SJCRH30 (cell line): ENCODE measurements at places on chromosomes 2 and 18.

DNA sequence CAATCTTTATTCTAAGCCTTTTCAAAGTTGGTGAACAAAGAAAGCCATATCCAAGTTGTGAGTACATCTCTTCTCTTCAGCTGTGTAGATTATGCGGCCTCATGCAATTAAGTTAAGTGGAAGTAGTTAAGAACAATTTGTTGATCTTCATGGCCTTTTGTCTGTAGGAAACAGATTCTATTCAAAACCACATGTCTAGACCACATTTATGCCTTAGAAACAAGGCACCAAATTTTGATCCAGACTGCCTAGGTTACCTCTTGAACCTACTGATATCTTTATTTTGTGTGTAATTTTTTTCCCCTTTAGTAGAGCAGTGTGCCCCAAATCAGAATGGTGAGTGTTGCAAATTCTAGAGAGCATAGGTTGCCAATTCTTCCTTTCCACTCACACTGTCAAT, 101.6 kb upstream of the CERS6 start:
- H3K27me3 ChIP-seq = no peaks in the 10 kb centered on the region
- H3K4me3 ChIP-seq = no peak overlapping the region
- H3K36me3 ChIP-seq = no peaks in the 10 kb centered on the region
- H3K27ac ChIP-seq = no peak overlapping the region

DNA sequence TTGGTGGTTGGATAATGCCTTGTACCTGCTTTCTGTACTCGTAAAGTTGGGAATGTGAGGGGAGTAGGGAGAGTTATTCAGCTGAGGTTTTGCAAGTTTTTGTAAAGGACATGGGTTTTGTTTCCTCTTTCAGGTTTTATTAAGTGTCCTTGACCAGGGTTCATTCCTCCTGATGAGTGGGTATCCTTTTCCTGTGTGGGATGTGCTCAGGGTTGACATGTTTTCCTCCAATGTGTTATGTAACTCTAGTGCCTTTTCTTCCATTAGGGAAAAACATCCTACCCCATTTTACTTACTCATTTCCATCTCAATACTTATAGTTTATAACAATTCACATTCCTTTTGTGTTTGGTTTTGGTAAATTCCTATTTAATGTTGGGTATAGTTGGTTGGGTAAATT, 48.4 kb downstream of the OTX1 start:
- no peak for DNase-seq
- no peak overlapping the region for H3K27ac ChIP-seq
- no peak overlapping the region for H3K4me3 ChIP-seq
- H3K4me1 ChIP-seq = no peaks in the 10 kb centered on the region
- no peaks in the 10 kb centered on the region for H3K36me3 ChIP-seq

- no peaks in the 10 kb centered on the region for H3K27me3 ChIP-seq
- H3K27ac ChIP-seq = no peak overlapping the region
- H3K4me1 ChIP-seq = no peaks in the 10 kb centered on the region
- H3K36me3 ChIP-seq = no peaks in the 10 kb centered on the region
Measured at GRCh38 chr2:155913356-155913755, 419.2 kb downstream of the NR4A2 start.

GRCh38 chr18:9017905-9018227, 84.6 kb upstream of the NDUFV2 start:
- H3K4me3 ChIP-seq = peak overlapping the region; percentile 55
- no peaks in the 10 kb centered on the region for H3K36me3 ChIP-seq
- no peak for DNase-seq
- H3K4me1 ChIP-seq = peaks cover 8% of the 10 kb centered on the region; the same call in 1 of the 2 replicates

DNA sequence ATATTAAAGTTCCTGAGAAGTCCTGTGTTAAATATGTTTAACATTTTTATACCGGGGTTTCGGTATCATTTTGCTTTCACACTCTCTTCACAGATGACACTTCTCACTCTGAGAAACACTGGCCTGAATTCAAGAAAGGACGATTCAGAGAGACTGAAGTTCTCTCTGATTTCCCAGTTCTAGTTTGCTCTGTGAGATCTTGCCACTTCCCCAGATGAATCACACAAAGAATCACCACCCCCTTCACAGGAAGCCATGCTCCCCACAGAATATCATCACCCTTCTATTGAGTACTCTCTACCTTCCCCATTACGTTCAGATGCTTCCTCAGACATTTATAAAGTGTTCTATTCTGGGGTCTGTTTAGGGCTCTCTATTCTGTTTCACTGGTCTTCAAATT, 16.1 kb upstream of the CD207 start:
- no peaks in the 10 kb centered on the region for H3K36me3 ChIP-seq
- no peak for DNase-seq
- H3K27ac ChIP-seq = no peak overlapping the region
- H3K27me3 ChIP-seq = no peaks in the 10 kb centered on the region
- H3K4me3 ChIP-seq = no peak overlapping the region
- no peaks in the 10 kb centered on the region for H3K4me1 ChIP-seq

GRCh38 chr2:216996279-216996845, 136.5 kb upstream of the TNP1 start:
- no peaks in the 10 kb centered on the region for H3K27me3 ChIP-seq
- no peak for DNase-seq
- no peak overlapping the region for H3K27ac ChIP-seq
- no peaks in the 10 kb centered on the region for H3K36me3 ChIP-seq
- no peak overlapping the region for H3K4me3 ChIP-seq

GRCh38 chr2:132268977-132269523, 107.3 kb upstream of the ANKRD30BL start:
- H3K4me1 ChIP-seq = no peaks in the 10 kb centered on the region
- H3K36me3 ChIP-seq = no peaks in the 10 kb centered on the region
- H3K27ac ChIP-seq = no peak overlapping the region

DNA sequence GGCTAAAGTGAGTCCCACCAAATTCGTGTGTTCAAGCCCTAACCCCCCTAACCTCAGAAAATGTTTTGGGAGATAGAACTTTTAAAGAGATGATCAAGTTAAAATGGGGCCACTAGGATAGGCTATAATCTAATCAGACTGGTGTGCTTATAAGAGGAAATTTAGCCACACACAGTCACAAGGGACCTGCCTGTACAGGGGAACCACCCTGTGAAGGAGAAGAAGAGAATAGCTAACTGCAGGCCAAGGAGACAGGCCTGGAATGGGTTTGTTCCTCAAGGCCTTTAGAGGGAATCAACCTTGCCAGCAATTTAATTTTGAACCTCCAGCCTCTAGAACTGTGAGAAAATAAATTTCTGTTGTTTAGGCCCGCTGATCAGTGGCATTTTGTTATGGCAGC, 36.0 kb upstream of the TANK start:
- H3K36me3 ChIP-seq = no peaks in the 10 kb centered on the region
- H3K4me3 ChIP-seq = no peak overlapping the region
- no peak overlapping the region for H3K27ac ChIP-seq
- no peaks in the 10 kb centered on the region for H3K27me3 ChIP-seq
- peaks cover 15% of the 10 kb centered on the region for H3K4me1 ChIP-seq

DNA sequence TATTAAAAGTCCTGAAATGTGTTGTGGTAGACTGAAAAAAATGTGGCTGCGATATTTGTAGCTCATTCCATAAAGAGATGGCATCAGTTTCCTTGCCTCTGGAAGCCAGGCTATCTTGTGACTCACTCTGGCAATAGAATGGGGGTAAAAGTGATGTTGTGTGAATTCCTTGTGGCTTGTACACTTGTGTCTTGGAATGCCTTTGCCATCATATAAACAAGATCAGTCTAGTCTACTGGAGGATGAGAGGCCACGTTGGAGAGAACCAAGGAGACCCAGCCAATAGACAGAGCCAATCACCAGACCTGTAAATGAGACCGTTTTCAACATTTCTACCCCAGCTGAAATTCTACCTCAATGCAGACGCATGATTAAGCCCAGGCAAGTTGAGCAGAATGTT, 254.1 kb downstream of the TRIB2 start:
- no peak overlapping the region for H3K4me3 ChIP-seq
- H3K36me3 ChIP-seq = no peaks in the 10 kb centered on the region
- H3K4me1 ChIP-seq = peaks cover 6% of the 10 kb centered on the region
- no peak overlapping the region for H3K27ac ChIP-seq
- peak; percentile 14 for DNase-seq

DNA sequence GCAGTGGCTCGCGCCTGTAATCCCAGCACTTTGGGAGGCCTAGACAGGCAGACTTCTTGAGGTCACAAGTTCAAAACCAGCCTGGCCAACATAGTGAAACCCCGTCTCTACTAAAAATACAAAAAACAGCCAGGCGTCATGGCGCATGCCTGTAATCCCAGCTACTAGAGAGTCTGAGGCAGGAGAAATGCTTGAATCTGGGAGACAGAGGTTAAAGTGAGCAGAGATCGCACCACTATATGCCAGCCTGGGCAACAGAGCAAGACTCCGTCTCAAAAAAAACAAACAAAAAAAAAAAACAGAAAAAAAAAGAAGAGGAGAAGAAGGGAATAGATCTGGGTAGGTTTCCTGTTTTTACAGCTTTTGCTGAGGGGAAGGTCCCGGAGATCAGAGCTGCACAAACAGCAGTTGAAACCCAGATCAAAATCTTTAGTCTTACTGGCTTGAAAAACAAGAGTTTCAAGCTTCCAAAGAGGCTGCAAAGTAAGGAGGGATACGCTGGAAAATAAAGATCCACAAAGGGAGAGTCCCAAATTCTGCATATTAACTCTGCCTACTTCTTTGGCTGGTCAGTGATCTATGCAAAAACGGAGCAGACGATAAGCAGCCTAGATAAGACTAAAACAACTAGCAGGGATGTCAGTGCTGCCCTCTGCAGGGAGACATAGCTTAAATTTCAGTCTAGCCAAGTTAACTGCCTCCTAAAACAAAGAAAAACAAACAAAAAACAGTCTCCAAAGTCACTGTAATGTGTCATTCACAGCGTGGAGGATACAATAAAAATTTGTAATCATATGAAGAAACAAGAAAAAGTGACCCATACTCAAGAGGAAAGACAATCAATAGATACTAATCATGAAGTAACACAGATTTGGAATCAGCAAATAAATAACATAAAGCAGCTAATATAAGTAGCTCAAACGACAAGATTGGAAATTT, 74.1 kb downstream of the TLK1 start:
- H3K36me3 ChIP-seq = no peaks in the 10 kb centered on the region
- no peaks in the 10 kb centered on the region for H3K4me1 ChIP-seq
- H3K4me3 ChIP-seq = no peak overlapping the region
- DNase-seq = peak; percentile 9

- H3K27ac ChIP-seq = no peak overlapping the region
- no peak for DNase-seq
- peaks cover 10% of the 10 kb centered on the region for H3K4me1 ChIP-seq
- H3K27me3 ChIP-seq = no peaks in the 10 kb centered on the region
Measured at GRCh38 chr2:207253666-207254345, 88.1 kb upstream of the KLF7 start.

GRCh38 chr2:11820650-11821049, 74.2 kb downstream of the LPIN1 start:
- H3K36me3 ChIP-seq = peaks cover 49% of the 10 kb centered on the region
- no peak overlapping the region for H3K27ac ChIP-seq
- no peak overlapping the region for H3K4me3 ChIP-seq
- no peak for DNase-seq

- no peak overlapping the region for H3K4me3 ChIP-seq
- DNase-seq = no peak
- H3K27ac ChIP-seq = no peak overlapping the region
Measured at GRCh38 chr2:42566025-42566424, 2.4 kb upstream of the MTA3 start.

DNA sequence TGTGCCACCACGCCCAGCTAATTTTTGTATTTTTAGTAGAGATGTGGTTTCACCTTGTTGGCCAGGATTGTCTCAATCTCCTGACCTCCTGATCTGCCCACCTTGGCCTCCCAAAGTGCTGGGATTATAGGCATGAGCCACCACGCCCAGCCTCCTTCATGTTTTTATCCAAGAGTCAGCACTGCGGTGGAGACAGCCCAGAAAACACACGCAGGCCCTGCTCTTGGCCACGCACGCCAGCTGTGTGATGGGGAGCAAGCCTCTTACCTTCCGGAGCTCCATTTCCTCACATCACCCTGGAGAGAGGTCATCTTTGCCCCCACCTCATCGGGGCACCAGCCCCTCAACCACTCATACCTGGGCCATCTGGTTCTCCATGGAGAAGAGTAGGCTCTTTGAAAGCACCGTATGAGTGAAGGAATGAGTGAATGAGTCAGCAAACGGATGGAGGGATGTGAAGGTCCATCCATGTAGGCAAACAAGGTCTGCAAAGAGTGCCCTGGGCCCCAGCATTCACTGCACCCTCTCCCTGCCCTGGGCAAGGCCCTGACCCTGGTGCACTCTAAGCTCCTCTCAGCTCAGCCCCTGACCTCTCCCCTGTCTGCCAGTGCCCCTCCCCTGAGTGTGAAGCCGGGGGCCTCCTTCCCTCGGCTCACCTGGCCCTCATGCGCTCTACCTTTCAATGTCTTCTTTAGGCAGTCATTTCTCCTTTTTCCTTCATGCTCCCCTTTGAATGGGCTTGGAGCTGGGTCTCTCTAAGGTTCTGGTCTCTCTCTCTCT, 7.4 kb downstream of the GYPC start:
- no peaks in the 10 kb centered on the region for H3K36me3 ChIP-seq
- DNase-seq = no peak
- H3K4me1 ChIP-seq = peaks cover 13% of the 10 kb centered on the region
- H3K27ac ChIP-seq = no peak overlapping the region
- H3K27me3 ChIP-seq = no peaks in the 10 kb centered on the region

GRCh38 chr2:106745468-106745867, 140.5 kb downstream of the ST6GAL2 start:
- DNase-seq = peak; percentile 80
- peaks cover 16% of the 10 kb centered on the region; the same call in 1 of the 2 replicates for H3K4me1 ChIP-seq

DNA sequence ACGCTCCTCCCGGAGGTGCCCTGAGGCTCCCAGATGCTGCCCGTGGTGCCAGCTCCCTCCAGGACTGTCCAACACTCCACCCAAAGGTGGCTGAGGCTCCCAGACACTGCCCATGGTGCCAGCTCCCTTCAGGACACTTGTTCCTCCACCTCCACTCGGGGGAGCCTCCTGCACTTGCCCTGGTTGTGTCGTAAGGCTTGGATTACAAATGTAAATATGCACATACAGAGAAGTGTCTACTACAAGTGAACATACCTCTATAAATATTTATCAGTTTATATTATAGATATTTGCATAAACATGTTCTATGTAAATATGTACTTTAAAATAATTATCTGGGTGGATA, 143.3 kb downstream of the PXDN start:
- DNase-seq = no peak
- H3K27me3 ChIP-seq = no peaks in the 10 kb centered on the region
- no peak overlapping the region for H3K27ac ChIP-seq
- no peak overlapping the region for H3K4me3 ChIP-seq
- no peaks in the 10 kb centered on the region for H3K36me3 ChIP-seq

GRCh38 chr2:112198780-112199179, 56.1 kb downstream of the ZC3H8 start:
- no peak for DNase-seq
- H3K27me3 ChIP-seq = no peaks in the 10 kb centered on the region
- no peak overlapping the region for H3K4me3 ChIP-seq

DNA sequence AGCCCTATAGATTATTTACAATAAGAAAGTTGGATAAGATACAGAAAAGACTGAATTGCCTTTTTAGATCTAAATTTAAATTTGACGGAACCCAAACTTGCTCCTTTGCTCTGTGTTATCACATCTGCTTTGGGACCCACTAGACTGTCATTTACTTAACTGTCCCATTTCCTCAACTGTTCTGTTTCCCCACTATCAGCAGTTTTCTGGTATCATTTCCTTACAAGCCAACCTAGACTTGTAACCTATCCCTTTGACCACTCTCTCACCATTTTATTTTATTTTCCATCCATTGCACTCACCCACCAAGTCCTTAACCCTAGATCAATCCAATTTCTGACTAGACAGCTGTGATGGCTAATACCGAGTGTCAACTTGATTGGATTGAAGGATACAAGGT, 38.6 kb upstream of the CD28 start:
- no peak for DNase-seq
- H3K4me3 ChIP-seq = no peak overlapping the region
- no peak overlapping the region for H3K27ac ChIP-seq
- no peaks in the 10 kb centered on the region for H3K27me3 ChIP-seq
- no peaks in the 10 kb centered on the region for H3K36me3 ChIP-seq
- no peaks in the 10 kb centered on the region for H3K4me1 ChIP-seq

- H3K4me1 ChIP-seq = no peaks in the 10 kb centered on the region
- H3K27ac ChIP-seq = no peak overlapping the region
- peaks cover 3% of the 10 kb centered on the region; the same call in 1 of the 2 replicates for H3K27me3 ChIP-seq
Measured at GRCh38 chr2:65630643-65631042, 198.2 kb upstream of the SPRED2 start.
